ENCODE measurements at places on chromosomes 13 and 19. TPM values are rescaled to one million over a fixed set of nuclear protein-coding genes. Genes with fewer than 3 reads are reported as not detected.

The PHLDB3 gene
- 1.4 TPM for polyA plus RNA-seq

The ZFP14 gene
- polyA plus RNA-seq = 3.1 TPM

The MUC16 gene
- 0.30 TPM for polyA plus RNA-seq

The ABHD8 gene
- 0.55 TPM for polyA plus RNA-seq

The CGB8 gene
- polyA plus RNA-seq = not detected

The CLEC4M gene
- 7.2 TPM for polyA plus RNA-seq
